Stimulated activated CD4-positive, alpha-beta T cell treated with anti-CD3 and anti-CD28 coated beads, TNF-alpha, amount 100 ng/mL, for 24 hours (primary cell): ENCODE measurements at places on chromosomes 13 and 19.

GRCh38 chr13:50979187-50979586 is 69.6 kb downstream of the RNASEH2B start:
- no peak for DNase-seq

- no peak for DNase-seq
Measured at GRCh38 chr19:18939163-18939562, 1.9 kb downstream of the HOMER3 start.

- no peak for DNase-seq
Measured at GRCh38 chr19:2805991-2806649, 13.5 kb upstream of the ZNF554 start.

- no peak for DNase-seq
Measured at GRCh38 chr13:43838909-43839308, 40.6 kb downstream of the CCDC122 start.

- DNase-seq: no peak
Measured at GRCh38 chr13:97257228-97257755, 35.2 kb downstream of the MBNL2 start.

DNA sequence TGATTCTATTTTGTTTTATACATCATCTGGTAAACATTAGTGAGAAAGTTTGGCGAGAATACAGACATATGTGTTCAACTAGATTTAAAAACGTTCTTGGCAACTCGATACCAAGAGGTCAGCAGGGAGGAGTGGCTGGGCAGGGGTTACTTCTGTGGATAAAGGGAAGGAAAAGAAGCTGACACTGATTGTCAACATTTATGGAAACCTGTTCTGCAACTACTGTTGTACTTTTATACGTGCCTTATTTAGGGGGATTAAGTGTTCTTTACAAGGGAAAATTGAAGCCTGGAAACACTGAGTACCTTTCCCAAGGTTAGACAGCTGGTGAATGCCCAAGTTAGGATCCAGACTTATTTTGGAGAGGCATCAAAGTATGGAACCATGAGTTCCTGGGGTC is 65.0 kb downstream of the MTUS2 start:
- DNase-seq: no peak

- DNase-seq: no peak
Measured at GRCh38 chr19:31353833-31354232, 4.6 kb upstream of the TSHZ3 start.

GRCh38 chr13:47421525-47421924 is 524.7 kb upstream of the HTR2A start:
- no peak for DNase-seq

DNA sequence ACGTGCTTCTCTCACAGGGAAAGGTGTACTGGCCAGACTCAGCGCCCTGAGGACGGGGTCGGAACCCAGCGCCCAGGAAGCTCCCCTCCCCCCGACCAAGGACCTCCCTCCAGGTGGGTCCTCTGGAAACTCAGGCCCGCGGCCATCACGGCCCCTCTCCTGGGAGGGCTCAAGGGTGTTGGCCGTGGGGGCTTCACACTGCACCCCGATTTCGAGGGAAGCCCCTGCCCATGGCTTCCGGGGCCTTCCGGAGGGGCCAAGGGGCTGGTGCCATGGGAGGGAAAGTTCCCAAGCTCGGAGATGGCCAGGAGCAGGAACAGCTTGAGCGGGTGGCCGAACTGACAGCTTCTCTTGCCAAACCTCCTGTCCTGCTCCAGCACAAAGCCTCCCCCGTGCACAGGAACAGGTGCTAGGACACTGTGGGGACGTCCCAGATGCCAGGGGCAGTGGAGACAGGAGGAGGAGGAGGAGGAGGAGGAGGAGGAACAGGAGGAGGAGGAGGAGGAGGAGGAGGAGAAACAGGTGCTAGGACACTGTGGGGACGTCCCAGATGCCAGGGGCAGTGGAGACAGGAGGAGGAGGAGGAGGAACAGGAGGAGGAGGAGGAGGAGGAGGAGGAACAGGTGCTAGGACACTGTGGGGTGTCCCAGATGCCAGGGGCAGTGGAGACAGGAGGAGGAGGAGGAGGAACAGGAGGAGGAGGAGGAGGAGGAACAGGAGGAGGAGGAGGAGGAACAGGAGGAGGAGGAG is 10.0 kb downstream of the SBNO2 start:
- DNase-seq: no peak

GRCh38 chr13:105914291-105915036 is 621.0 kb downstream of the EFNB2 start:
- no peak for DNase-seq

DNA sequence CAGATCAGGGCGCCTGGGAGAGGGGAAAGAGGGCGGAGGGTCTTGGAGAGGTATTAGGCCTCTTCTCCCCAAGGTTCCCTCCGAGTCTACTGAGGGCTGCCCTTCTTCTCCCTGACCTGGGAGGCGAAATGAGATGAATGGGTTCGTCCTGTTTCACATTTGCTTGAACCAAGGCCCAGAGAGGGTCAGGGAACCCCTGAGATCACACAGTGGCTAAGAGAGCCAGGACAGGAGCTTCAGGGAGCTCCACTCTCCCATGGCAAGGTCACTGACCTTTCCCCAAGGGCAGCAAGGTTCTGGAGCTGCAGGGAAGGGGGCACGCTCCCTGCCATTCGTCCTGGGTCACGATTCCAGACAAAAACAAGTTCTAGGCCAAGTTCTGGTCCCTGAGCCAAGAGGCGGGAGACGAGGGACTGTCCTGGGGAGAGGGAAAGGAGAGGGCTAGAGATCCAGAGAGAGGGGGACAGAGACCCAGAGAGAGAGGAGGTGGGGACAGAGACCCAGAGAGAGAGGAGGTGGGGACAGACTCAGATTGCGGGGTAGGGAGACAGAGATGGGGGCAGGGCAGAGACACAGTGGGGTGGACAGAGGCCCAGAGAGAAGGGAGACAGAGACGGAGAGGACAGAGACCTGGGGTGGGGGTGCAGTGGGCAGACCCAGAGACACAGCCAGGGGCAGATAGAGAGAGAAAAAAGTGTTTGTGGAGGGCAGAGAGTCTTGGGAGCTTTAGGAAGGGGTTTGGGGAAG is 541 bp downstream of the ASPDH start:
- DNase-seq: no peak

DNA sequence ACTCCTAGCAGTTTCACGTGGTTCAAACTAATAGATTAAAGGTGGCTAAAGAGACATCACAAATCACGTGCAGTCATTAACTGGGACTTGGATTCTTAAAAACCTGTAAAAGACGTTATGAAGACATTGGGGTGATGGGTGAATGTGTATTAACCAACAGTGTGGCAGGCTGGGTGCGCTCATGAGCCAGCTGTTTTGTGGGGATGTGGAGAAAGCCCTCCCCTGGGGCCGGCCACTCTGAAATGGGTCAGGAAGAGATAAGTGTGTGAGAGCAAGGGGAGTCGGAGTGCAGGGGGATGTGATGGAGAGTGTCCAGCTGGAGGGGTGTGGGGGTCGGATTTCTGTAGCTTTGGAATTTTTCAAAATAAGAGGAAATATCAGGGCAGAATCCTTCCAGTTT is 10.4 kb downstream of the UPF1 start:
- no peak for DNase-seq

- DNase-seq: no peak
Measured at GRCh38 chr13:103395139-103395538, 328.9 kb upstream of the SLC10A2 start.

DNA sequence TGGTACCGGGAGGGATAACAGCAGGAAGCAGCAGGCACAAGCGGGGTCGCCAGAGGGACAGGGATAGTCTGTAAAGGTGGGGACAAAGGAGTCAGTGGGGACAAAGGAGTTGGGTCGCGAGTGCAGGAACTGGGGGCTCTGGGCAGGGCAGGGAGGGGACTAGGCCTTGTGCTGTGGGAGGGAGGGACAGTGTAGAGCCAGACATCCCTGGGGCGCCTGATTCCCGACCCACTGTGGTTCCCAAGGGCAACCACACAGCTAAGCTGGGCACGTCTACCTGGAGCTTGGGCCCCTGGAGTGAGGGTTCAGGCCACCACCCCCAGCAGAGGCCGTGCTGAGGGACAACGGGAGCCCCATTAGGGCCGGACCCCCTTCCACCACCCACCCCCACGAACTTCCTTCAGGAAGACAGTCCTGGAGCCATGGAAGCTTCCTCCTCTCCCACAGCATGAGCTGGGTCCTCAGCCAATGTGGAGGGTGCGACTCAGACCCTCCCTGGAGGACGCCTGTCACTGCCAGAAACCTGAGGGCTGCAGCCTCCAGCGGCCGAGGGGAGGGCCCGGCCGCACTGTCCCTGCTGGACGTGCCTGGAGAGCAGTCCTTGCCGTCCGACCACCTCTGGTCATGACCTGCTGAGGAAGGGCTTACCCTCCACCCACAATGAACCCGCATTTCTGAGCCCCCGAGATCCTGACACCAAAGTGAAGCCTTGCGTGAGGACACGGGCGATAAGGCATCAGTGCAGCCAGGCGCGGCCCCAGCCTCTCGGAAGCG is 77.9 kb downstream of the SPACA7 start:
- DNase-seq: no peak

DNA sequence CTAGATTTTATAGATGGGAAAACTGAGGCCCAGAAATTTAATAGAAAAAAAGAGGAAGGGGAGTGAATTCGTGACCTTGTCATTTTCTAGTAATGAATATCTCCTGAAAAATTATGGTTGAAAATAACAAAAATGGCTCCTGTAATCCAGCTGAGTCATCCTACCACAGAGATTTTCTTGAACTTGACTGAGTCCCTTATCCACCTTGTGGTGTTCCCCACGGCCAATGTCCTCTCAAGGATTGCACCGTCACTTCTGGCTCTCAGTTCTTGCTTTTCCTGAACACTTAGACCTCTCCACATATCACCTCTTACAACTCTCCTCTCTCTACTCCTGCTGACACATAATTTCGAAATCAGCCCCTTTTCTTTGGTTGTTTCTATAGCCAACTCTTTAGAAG is 1.2 kb upstream of the KATNAL1 start:
- no peak for DNase-seq

GRCh38 chr13:37319031-37319443 is 213.6 kb upstream of the CSNK1A1L start:
- no peak for DNase-seq

DNA sequence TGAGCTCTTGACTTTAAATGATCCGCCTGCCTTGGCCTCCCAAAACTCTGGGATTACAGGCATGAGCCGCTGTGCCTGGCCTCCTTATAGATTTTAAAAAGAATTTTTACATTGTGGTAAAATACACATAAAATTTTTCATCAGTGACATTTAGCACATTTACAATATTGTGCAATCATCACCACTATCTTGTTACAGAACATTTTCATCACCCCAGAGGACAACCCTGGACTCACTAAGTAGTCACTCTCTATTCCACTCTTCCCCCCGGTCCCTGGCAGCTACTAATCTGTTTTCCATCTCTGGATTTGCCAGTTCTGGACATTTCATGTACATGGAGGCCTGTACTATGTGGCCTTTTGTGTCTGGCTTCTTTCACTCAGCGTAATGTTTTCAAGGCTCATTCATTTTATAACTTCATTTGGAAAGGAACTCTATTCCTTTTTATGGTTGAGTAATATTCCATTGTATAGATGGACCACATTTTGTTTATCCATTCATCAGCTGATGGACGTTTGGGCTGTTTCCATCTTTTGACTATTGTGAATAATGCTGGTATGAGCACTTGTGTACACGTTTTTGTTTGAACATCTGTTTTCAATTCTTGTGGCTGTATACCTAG is 19.9 kb downstream of the MEGF8 start:
- no peak for DNase-seq

- no peak for DNase-seq
Measured at GRCh38 chr19:35307931-35308330, 16.0 kb downstream of the MAG start.

DNA sequence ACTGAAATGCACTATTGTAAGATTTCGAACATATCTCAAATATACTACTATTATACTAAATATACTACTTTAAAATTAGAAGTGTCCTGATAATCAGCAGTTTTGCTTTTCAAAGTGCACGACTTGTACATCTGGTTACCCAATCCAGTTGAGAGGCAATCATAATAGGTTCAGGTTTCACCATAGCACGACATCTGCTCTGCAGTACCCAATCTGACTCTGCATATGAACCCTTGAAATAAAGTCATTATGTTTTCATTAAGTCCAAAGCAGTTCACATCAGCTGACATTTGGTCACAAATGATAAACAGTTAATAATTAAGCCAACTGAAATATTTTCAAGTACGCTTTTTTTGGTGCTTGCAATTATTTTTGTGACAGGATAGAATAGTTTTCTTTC is 90.6 kb downstream of the PCDH9 start:
- no peak for DNase-seq

GRCh38 chr19:49755956-49756355 is 7.2 kb downstream of the TSKS start:
- no peak for DNase-seq

GRCh38 chr13:98556968-98557631 is 19.8 kb downstream of the STK24 start:
- DNase-seq: no peak

DNA sequence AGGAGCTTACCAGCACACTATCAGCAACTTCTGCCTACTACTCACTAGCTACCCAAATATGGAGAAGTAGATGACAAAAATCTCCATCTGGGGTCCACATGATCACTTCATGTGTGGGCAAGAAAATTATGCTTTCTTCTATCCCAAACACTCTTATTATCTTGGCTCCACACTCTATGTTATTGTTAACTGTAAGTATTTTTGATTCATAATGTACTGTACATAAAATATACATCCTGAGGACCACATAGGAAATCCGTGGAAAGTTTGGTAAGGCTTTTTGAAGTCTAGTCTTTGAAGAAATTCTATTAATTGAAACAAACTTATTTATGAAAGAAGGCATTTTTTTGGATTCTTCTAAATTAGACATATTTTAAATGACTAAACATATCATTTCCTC is 378.8 kb downstream of the DACH1 start:
- DNase-seq: no peak

GRCh38 chr13:105410602-105411001 is 1124.9 kb downstream of the EFNB2 start:
- DNase-seq: peak; percentile 19

DNA sequence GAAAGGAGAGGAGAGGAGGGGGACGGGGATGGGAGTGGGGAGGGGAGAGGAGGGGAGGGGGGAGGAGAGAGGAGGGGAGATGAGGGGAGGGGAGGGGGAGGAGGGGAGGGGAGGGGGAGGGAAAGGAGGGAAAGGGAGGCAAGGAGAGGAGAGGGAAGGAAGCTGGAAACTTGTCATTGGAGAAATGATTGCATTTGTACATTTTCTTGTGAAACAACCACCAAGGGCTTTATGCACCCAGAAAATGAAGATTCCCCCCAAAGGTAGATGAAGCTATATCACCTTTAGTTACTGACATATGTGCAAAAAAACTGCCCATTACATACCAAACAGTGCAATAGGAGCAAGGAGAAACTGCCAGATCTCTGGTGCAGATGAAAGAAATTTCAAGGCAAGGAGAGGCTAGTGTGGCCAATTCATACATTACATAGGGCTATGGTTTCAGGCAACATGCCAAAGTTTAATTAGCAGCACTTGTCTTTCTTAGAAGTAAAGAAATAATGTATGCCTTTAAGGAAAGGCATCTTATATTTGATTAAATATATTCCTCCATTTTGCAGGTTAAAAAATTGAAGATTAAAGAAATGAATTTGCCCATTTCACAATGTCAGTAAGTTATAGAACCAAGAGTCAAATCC is 49.5 kb upstream of the STK24 start:
- no peak for DNase-seq
